Psoas muscle (tissue), 8 donors: ENCODE measurements at places on chromosomes 3 and 15. TPM values are rescaled to one million over a fixed set of nuclear protein-coding genes. Genes with fewer than 3 reads are reported as not detected.

DNA sequence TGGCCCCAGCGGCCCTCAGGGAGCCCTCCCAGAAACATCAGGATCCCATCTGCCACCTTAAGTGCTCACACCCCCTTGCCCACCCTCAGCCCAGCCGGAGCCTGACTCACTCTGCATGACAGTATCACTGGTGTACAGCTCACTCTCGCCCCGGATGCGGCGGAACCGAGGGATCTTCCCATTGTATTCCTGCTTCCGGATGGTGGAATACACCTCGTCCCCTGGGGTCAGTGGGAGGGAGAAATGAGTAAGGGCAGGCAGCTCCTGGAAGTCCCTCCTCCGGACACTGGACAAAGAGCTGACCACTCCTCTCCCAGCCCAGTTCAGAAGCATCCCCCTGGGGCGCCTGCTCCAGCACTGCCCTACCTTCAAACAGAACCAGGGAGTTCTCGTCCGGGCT is 16.5 kb downstream of the SEMA7A start:
- H3K36me3 ChIP-seq = no peaks in the 10 kb centered on the region
- no peak overlapping the region for H3K27ac ChIP-seq
- no peaks in the 10 kb centered on the region for H3K4me1 ChIP-seq
- no peak for DNase-seq
- no peak overlapping the region for H3K4me3 ChIP-seq

DNA sequence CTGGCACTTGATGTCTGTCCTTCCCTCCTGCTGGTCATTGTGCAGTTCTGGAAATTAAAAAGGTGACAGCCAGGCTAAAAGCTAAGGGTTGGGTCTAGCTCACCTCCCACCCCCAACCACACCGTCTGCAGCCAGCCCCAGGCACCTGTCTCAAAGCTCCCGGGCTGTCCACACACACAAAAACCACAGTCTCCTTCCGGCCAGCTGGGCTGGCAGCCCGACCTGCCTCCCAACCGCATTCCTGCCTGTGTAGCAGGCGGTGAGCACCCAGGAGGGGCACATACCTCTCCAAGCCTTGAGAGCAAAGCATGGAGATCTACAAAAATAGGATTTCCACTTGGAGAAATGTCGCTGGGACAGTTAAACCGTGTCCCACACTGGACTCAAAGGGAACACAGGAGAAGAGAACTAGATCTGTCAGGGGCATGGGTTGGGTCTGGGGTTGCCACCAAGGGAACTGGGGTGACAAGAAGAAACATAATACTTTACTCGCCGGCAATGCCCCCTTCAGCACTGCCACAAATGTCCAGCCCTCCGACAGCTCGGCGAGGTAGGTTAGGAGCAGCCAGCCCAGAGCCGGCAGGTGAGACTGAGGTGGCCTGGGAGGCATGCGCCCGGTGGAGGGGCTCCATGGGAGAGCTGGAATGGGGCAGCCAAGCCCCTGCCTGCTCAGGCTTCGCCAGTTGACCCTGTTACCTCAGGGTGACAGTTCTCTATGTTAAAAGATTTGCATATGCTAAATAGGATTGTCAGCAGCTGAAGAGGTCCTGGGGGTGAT is 52.2 kb downstream of the EXOG start:
- H3K4me1 ChIP-seq = peaks cover 5% of the 10 kb centered on the region
- H3K27me3 ChIP-seq = no peaks in the 10 kb centered on the region
- peak overlapping the region; percentile 55 for H3K27ac ChIP-seq
- H3K36me3 ChIP-seq = no peaks in the 10 kb centered on the region

GRCh38 chr3:120272286-120272685 is 12.7 kb downstream of the GPR156 start:
- H3K27ac ChIP-seq = no peak overlapping the region
- peaks cover 9% of the 10 kb centered on the region for H3K4me1 ChIP-seq
- H3K36me3 ChIP-seq = no peaks in the 10 kb centered on the region

- H3K27ac ChIP-seq = no peak overlapping the region
- peaks cover 88% of the 10 kb centered on the region for H3K36me3 ChIP-seq
- no peak overlapping the region for H3K4me3 ChIP-seq
- H3K4me1 ChIP-seq = no peaks in the 10 kb centered on the region
These were observed 33.3 kb downstream of the SLC24A1 start for GRCh38 chr15:65655026-65655425.

DNA sequence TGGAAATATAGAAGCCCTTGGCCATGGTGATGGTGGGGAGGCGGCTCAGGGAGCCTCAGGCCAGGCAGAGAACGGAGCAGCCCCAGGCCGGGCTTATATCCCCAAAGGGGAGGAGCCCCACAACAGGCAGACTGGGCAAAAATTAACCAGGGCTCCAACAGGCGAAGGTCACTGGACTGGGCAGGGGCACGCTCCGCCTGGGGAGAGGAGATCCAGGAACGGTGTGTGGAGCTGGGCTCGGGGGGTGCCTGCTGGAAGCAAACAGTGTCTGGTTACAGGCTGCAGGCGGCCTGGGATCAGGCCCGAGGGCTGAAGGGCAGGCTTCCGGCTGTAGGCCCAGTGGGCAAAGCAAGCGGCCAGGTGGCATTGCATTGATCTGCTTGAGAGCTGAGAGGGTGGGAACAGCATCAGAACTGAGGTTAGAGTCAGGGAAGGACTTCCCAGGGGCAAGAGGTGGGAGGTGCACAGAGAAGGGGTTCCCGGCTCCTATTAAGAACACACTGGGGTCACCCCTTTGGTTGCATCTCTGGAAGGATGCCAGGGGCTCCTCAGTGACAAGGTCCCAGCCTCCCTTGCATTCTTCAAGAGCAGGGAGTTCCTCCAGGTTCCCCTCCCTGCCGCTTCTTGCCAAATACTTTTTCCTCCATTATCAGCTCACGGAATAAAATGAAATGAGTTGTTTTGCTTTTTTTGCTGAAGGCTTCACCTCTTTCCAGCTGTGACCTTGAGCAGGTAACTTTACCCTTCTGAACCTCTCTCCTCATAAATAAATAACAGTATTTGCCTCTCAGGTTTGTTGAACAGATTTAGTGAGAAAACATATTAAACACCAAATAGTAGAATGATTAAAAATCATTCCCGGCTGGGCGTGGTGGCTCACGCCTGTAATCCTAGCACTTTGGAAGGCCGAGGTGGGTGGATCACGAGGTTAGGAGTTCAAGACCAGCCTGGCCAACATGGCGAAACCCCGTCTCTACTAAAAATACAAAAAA is 7.8 kb downstream of the ANPEP start:
- DNase-seq = no peak
- no peak overlapping the region for H3K4me3 ChIP-seq
- H3K27ac ChIP-seq = no peak overlapping the region
- H3K4me1 ChIP-seq = no peaks in the 10 kb centered on the region
- H3K36me3 ChIP-seq = no peaks in the 10 kb centered on the region

The NR1I2 gene
- total RNA-seq = not detected

The CRABP1 gene
- not detected for total RNA-seq

The HOMER2 gene
- 83.5 TPM for total RNA-seq

The PPCDC gene
- total RNA-seq = 2.4 TPM

The GPR62 gene
- 0.45 TPM for total RNA-seq
